WTC11 (cell line): ENCODE measurements at places on chromosomes 1 and 21. TPM values are rescaled to one million over a fixed set of nuclear protein-coding genes. Genes with fewer than 3 reads are reported as not detected.

DNA sequence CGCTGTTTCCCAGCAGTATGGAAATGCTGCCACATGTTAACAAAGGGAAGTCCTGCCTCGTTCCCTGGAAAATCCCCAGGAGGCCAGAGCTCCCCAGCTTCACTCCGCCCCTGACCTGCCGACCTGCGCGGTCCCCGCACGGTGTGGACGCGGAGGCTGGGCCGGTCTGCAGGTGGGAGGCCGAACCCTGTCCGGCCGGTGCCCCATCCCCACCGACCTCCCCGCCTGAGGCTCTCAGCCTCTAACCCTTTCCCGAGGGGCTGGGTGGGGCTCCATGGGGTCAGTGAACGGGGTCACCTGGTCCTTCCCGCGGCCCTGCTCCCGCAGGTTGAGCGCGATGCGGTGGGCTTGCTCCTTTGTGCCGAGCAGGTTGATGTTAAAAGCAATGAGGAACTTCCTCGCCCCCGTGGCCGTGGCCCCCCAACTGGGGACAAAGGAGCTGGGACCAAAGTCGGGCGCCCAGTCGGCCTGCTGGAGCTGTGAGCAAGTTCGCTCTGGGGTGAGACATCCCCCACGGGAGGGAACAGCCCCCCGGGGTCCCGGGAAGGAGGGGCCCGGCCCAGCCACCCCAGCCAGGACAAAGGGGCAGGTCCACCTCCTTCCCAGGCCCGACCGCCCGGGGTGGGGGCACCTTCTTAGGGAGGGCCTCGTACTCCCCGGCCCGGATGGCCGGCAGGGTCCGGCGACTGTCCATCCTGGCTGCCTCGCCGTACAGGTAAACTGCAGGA lies 4.0 kb downstream of the FTCD start:
- peak; percentile 11 for DNase-seq
- H3K4me1 ChIP-seq: peaks cover 13% of the 10 kb centered on the region
- no peak overlapping the region for H3K4me3 ChIP-seq
- no peaks in the 10 kb centered on the region for H3K36me3 ChIP-seq

DNA sequence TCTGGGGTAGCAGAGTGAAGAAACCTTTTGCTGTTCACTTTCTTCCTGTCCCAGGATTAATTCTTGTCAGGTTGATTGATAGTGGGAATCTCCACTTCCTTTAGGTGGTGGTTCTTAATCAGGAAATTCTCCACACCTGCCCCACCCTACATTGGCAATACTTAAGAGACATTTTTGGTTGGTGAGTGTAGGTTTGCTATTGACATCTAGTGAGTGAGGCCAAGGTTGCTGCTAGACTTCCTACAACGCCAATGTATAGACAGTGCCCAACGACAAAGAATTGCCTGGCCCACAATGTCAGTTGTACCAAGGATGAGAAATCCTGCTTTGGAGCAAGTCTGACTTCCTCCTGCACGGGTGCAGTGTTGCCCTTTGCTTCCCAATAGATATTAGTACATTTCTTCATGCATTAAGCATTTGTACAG lies 38.5 kb downstream of the MAP3K7CL start:
- H3K27me3 ChIP-seq: no peaks in the 10 kb centered on the region
- no peak overlapping the region for H3K4me3 ChIP-seq
- H3K36me3 ChIP-seq: no peaks in the 10 kb centered on the region
- no peaks in the 10 kb centered on the region for H3K4me1 ChIP-seq
- no peak for DNase-seq
- H3K27ac ChIP-seq: no peak overlapping the region

- DNase-seq: no peak
- H3K4me3 ChIP-seq: no peak overlapping the region
- no peak overlapping the region for H3K27ac ChIP-seq
- no peaks in the 10 kb centered on the region for H3K36me3 ChIP-seq
Observed at GRCh38 chr1:212518188-212519054, 85.7 kb downstream of the NENF start.

DNA sequence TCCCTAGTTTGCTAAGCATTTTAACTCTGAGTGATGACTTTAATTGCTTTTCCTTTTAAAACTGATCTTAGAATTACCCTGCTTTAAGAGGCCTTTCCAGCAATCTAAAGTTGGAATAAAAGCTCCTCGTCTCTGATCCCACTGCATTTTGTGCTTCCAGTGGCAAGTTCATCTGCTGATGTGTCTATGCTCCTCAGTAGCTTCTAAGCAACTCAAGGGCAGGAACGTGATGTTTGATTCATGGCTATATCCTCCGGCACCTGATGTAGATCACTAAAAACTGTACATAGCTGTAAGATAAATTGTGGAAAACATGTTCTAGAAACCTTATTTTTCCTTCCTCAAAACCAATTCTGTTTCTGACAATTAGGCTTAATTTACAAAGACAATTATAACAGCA lies 12.5 kb downstream of the CYYR1 start:
- DNase-seq: no peak
- H3K27me3 ChIP-seq: no peaks in the 10 kb centered on the region
- no peaks in the 10 kb centered on the region for H3K4me1 ChIP-seq
- H3K4me3 ChIP-seq: no peak overlapping the region
- no peak overlapping the region for H3K27ac ChIP-seq

DNA sequence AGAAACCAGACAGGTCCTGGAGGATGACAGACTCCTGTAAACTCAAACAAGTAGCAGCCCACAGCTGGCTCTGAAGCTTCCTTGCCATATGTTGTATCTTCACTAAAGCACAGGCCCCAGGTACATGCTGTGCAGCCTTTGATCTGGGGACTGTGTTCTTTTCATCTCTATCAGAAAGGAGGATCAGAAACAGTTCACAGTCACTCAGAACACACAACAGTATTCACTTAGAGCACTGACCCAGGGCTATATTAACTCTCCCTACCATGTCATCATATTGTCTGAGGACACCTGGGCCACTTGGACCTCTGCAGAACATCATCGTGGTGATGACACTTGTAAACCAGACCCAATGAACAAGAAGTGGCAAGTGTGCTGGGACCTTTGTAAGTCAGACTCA lies 222.0 kb downstream of the SETD4 start:
- no peak overlapping the region for H3K4me3 ChIP-seq
- H3K36me3 ChIP-seq: no peaks in the 10 kb centered on the region
- DNase-seq: no peak
- no peak overlapping the region for H3K27ac ChIP-seq
- no peaks in the 10 kb centered on the region for H3K27me3 ChIP-seq
- peaks cover 3% of the 10 kb centered on the region; the same call in 1 of the 2 replicates for H3K4me1 ChIP-seq

- peaks cover 27% of the 10 kb centered on the region for H3K4me1 ChIP-seq
- peaks cover 36% of the 10 kb centered on the region for H3K27me3 ChIP-seq
- H3K27ac ChIP-seq: peak overlapping the region; percentile 100
Observed at GRCh38 chr1:46131712-46132528, 509 bp downstream of the PIK3R3 start.

- no peak for DNase-seq
- peaks cover 11% of the 10 kb centered on the region for H3K4me1 ChIP-seq
- H3K4me3 ChIP-seq: no peak overlapping the region
- no peak overlapping the region for H3K27ac ChIP-seq
Observed at GRCh38 chr1:107467286-107467685, 326.4 kb downstream of the NTNG1 start.

GRCh38 chr1:199151634-199152425 lies 513.0 kb downstream of the PTPRC start:
- peaks cover 33% of the 10 kb centered on the region for H3K4me1 ChIP-seq
- H3K27me3 ChIP-seq: no peaks in the 10 kb centered on the region
- no peak for DNase-seq
- H3K36me3 ChIP-seq: no peaks in the 10 kb centered on the region
- no peak overlapping the region for H3K4me3 ChIP-seq

- H3K27me3 ChIP-seq: peaks cover 3% of the 10 kb centered on the region; the same call in 1 of the 2 replicates
- H3K4me1 ChIP-seq: peaks cover 44% of the 10 kb centered on the region
- no peak for DNase-seq
- H3K36me3 ChIP-seq: peaks cover 16% of the 10 kb centered on the region
Observed at GRCh38 chr21:42799948-42800347, 79.4 kb downstream of the WDR4 start.

GRCh38 chr1:176323472-176323871 lies 116.4 kb upstream of the COP1 start:
- H3K4me1 ChIP-seq: no peaks in the 10 kb centered on the region
- no peak overlapping the region for H3K27ac ChIP-seq
- DNase-seq: no peak
- no peaks in the 10 kb centered on the region for H3K27me3 ChIP-seq
- no peaks in the 10 kb centered on the region for H3K36me3 ChIP-seq

- H3K27ac ChIP-seq: no peak overlapping the region
- DNase-seq: no peak
- H3K4me1 ChIP-seq: no peaks in the 10 kb centered on the region
- H3K27me3 ChIP-seq: no peaks in the 10 kb centered on the region
- H3K36me3 ChIP-seq: peaks cover 6% of the 10 kb centered on the region; the same call in 1 of the 2 replicates
- H3K4me3 ChIP-seq: no peak overlapping the region
Observed at GRCh38 chr1:107609808-107610207, 355.2 kb downstream of the VAV3 start.

CASQ1 gene
- total RNA-seq: 0.46 to 0.50 TPM (median 0.48 TPM) in 3 replicates

S100A1 gene
- 1.3 to 2.0 TPM (median 1.7 TPM) in 3 replicates for total RNA-seq

EXO5 gene
- total RNA-seq: 5.5 to 9.8 TPM (median 8.7 TPM) in 3 replicates
